Left ventricle myocardium inferior (tissue), 1 donor: ENCODE measurements at places on chromosomes 2 and 18. TPM values are rescaled to one million over a fixed set of nuclear protein-coding genes. Genes with fewer than 3 reads are reported as not detected.

DNA sequence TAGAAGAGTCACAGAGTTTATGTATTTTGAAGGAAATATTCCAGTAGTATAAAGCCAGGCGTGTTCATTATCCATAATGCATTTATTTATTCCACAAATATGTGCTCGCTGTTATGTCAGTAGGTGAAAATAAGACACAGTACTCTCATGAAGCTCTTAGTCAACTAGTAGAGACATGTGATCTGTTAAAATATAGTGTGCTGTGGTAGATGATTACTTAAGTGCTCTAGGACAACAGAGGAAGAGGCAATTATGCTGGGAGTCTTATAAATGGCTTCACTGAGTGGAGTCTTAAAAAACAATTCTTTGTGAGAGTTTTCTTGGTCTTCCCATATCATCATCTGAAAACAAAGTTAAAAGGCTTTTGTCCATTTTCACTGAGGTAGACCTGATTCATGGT, 457.3 kb downstream of the XIRP2 start:
- H3K27me3 ChIP-seq: no peaks in the 10 kb centered on the region
- H3K4me3 ChIP-seq: no peak overlapping the region
- no peak overlapping the region for H3K27ac ChIP-seq
- no peaks in the 10 kb centered on the region for H3K36me3 ChIP-seq

- H3K4me3 ChIP-seq: peak overlapping the region; percentile 51
- peaks cover 5% of the 10 kb centered on the region for H3K4me1 ChIP-seq
- H3K27me3 ChIP-seq: no peaks in the 10 kb centered on the region
- H3K27ac ChIP-seq: peak overlapping the region; percentile 76
- DNase-seq: no peak
- H3K36me3 ChIP-seq: no peaks in the 10 kb centered on the region
Observed at GRCh38 chr18:66682855-66683322, 79.0 kb upstream of the CDH19 start.

GRCh38 chr2:217535957-217536708, 466.7 kb downstream of the TNS1 start:
- H3K36me3 ChIP-seq: no peaks in the 10 kb centered on the region
- no peaks in the 10 kb centered on the region for H3K27me3 ChIP-seq
- DNase-seq: no peak
- H3K4me3 ChIP-seq: no peak overlapping the region
- no peak overlapping the region for H3K27ac ChIP-seq

DNA sequence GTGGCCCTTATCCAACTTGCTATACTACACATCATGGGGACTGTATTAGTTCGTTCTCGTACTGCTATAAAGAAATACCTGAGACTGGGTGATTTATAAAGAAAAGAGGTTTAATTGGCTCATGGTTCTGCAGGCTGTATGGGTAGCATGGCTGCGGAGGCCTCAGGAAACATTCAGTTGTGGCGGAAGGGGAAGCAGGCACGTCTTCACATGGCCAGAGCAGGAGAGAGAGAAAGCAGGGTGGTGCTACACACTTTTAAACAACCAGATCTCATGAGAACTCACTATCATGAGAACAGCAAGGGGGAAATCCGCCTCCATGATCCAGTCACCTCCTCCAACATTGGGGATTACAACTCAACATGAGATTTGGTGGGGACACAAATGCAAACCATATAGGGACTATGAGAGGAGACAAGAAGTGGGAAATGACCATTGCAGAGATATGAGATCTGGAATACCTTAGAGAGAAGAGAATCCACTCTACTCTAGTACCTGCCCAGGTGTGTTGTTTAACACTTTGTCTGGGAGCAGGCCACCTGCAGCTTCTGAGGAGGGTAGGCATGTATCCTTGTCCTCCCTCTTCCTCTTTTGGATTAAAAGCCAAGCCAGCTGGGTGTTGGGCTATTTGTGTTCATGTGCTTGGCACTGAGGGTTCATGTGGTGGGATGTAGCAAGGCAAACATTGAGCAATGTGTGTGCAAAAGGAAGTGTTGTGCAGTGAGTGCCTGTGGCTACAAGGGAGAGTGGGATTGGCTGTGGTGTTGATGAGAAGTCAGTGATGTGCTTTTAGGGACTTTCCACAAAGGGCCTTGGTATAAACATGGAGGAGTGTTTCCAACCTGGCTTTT, 22.8 kb downstream of the TTLL4 start:
- peaks cover 9% of the 10 kb centered on the region for H3K36me3 ChIP-seq
- no peak for DNase-seq
- no peak overlapping the region for H3K4me3 ChIP-seq
- peak overlapping the region; percentile 44 for H3K27ac ChIP-seq
- H3K27me3 ChIP-seq: no peaks in the 10 kb centered on the region

DNA sequence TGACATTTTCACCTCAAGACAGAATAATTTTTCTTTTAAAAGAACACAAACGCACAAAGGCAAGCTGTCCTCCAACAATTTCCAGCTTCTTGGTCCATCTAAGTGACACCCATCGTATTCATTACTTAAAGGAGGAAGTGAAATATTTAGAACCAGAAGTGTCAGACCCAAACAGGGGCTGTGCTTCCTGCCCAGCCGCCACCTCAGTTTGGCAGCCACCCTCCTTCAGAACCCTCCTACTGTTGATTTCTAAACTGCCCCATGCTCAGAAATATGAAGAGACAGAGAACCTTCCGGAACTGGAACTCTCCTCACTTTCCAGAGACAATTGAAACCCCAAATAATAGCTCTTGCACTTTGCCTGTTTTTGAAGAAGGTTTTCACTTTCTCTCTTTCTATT, 734.8 kb upstream of the SALL3 start:
- DNase-seq: no peak
- H3K27ac ChIP-seq: no peak overlapping the region
- H3K27me3 ChIP-seq: peaks cover 18% of the 10 kb centered on the region

GRCh38 chr2:216695401-216695821, at the start of gene IGFBP5:
Gene IGFBP5, minus strand, starts transcription at chr2:216695549. Its CDS starts 774 bp downstream, at chr2:216694775.
- DNase-seq: peak; percentile 92
- peak within 1 kb of the TSS; percentile 94 for H3K27ac ChIP-seq
- peaks cover 8% of the 10 kb centered on the region for H3K27me3 ChIP-seq
- H3K36me3 ChIP-seq: no peaks in the 10 kb centered on the region

- H3K27me3 ChIP-seq: peaks cover 78% of the 10 kb centered on the region
- H3K27ac ChIP-seq: no peak within 1 kb of the TSS
- H3K4me1 ChIP-seq: peaks cover 54% of the 10 kb centered on the region
- peak within 1 kb of the TSS; percentile 50 for H3K4me3 ChIP-seq
Observed at GRCh38 chr2:74499267-74499939, at the start of gene LBX2. Gene LBX2, minus strand, starts transcription at chr2:74499603. Its CDS starts 66 bp downstream, at chr2:74499537.

DNA sequence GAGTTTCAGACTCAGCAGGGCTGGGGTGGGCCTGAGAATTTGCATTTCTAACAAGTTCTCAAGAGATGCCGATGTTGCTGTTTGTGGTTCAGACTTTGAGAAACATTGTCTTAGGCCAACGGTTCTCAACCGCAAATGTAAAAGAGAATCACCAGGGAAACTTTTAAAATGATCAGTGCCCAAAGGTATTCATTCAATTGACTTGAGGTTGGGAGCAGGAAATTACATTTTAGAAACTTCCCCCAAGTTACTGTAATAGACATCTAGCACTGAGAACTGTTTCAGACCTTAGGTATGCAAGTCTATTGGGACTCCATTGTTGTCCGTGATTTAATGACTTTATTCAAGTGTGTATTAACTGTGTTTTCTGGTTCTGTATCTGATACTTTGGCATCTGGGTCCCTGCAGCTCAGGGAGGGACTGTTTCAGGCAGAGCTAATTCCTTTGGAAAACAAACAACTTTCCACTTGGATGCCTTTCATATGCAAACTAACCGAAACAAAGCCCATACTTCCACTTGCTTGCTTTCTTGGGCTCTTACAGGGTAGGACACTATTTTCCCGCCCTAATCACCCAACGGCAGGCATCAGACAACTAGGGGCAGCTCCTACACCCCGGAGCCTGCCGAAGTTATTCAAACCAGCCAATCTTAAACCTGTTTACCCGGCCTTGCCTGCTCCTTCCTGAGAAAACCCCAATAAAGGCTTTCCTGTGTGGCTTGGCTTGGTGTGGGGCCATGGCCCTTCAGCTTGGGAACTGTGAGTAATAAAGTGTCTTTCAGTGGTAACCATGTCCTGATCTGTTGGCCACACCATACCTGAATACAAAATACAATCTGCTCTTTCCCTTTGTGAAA, 97.6 kb downstream of the POLE4 start:
- no peak for DNase-seq
- H3K36me3 ChIP-seq: no peaks in the 10 kb centered on the region
- H3K4me1 ChIP-seq: peaks cover 8% of the 10 kb centered on the region
- H3K4me3 ChIP-seq: no peak overlapping the region
- no peaks in the 10 kb centered on the region for H3K27me3 ChIP-seq

DNA sequence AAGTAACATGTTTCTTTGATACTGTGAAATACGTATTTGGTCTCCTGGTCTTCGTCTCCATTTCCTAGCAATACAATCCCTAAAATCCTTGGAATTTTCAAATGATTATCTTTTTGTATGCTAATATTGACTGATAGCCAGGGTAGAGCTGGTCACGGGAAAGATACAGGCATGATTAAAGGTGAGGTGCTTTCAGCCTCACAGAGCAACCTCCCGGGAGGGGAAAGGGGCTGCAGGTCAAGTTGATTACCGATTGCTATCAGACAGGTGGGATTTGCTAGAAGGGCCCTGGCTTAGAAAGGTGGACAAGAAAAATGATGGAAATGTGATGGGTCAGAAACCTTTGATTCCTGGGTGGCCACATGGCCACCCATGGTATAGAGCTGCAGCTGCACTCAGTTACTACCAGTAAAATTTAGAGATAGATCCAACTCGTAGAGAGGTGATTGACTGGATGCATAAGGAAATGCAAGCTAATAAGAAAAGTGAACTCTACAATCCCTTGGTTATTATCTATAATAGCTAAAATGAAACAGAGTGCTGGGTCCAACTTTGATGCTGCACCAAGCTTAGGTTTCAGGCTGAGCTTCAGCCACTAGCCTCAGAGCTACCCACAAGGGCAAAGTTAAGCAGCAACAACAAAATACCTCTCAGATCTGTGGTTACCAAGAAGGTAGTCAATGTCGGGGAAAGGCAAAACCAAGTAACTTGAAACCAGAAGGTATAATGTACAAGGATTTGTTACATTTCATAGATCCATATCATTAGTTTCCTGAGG, 15.3 kb downstream of the YPEL5 start:
- H3K27ac ChIP-seq: no peak overlapping the region
- H3K36me3 ChIP-seq: peaks cover 41% of the 10 kb centered on the region
- H3K27me3 ChIP-seq: no peaks in the 10 kb centered on the region
- peaks cover 34% of the 10 kb centered on the region for H3K4me1 ChIP-seq
- no peak overlapping the region for H3K4me3 ChIP-seq

DNA sequence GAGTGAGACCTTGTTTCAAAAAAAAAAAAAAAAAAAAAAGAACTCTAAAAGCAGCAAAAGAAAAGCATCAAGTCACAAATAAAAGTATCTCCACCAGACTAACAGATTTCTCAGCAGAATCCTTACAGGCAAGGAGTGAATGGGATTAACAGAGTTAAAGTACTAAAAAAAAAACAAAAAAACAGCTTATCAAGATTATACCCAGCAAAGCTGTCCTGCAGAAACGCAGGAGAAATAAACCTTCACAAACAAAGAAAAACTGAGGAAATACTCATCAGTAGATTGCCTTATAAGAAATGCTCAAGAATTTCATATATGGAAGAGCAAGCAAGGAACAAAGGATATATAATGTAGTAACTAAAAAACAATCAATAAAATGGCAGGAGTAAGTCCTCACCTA, 35.6 kb downstream of the USP34 start:
- peaks cover 66% of the 10 kb centered on the region for H3K4me1 ChIP-seq
- H3K27me3 ChIP-seq: no peaks in the 10 kb centered on the region
- H3K27ac ChIP-seq: peak overlapping the region; percentile 62
- DNase-seq: no peak
- no peak overlapping the region for H3K4me3 ChIP-seq

- DNase-seq: no peak
- no peaks in the 10 kb centered on the region for H3K27me3 ChIP-seq
- no peaks in the 10 kb centered on the region for H3K4me1 ChIP-seq
- no peak overlapping the region for H3K27ac ChIP-seq
- H3K36me3 ChIP-seq: no peaks in the 10 kb centered on the region
Observed at GRCh38 chr2:164877169-164877568, 35.5 kb upstream of the COBLL1 start.

DNA sequence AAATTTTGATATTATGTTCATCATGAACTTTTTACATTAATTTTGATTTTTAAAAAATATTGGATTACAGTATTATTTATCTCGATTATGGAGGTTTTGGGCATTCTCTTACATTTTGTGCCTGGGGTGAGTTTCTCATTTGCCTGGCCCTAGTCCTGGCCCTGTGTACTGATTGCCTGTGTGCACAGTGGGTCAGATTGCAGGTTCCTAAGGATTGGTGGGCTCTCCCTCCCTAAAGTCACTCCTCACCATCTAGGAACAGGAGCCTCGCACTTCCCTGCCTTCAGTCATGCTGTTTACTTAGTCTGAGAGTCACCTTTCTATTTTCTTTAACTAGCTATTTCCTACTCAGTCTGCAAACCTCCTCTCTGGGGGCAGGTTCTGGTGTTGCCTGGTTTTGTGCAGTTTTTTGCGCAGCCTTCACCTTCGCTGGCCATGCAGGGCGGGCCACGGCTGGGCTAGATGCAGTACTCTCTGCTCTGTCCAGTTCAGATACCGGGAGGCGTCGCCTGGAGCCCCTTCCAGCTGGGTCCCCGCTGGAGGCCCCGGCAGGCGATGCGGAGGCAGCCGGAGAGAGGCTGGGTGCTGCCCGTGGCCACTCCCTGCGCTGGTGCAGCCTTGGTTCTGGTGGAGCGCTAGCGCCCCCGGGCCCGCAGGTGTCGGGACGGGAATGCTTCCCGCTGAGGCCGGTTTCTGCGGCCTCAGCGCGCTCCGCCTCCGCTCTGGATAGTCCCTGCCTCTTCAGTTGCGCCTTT, 23.3 kb upstream of the MC5R start:
- H3K27ac ChIP-seq: no peak overlapping the region
- H3K4me3 ChIP-seq: peak overlapping the region; percentile 54
- H3K36me3 ChIP-seq: no peaks in the 10 kb centered on the region
- peak; percentile 62 for DNase-seq
- H3K27me3 ChIP-seq: no peaks in the 10 kb centered on the region

GRCh38 chr2:226600802-226601201, 198.8 kb downstream of the IRS1 start:
- no peaks in the 10 kb centered on the region for H3K27me3 ChIP-seq
- H3K4me3 ChIP-seq: no peak overlapping the region
- H3K27ac ChIP-seq: no peak overlapping the region
- no peaks in the 10 kb centered on the region for H3K36me3 ChIP-seq

DNA sequence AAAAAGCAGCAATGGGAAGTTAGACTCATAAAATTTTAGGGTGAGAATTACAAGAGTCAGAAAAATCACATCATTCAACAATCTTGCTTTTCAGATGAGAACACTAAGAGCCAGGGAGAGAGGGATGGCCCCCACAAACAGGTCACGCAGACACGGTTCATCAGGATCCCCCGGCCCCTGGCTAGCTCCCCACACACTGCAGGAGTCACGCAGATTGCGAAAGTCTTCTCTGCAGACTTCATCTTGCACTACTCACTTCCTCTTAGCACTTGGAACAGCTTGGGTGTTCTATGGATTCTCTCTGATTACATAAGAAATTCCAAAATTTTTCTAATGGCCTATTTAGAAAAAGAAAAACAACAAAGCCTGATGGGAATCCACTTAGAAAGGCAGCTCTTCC, 21.6 kb upstream of the SULT1C2 start:
- no peak for DNase-seq
- H3K4me3 ChIP-seq: no peak overlapping the region
- no peak overlapping the region for H3K27ac ChIP-seq
- peaks cover 7% of the 10 kb centered on the region for H3K27me3 ChIP-seq

HRH4 gene
- total RNA-seq: 0.33 TPM

IL37 gene
- not detected for total RNA-seq
